Activated T-helper 1 cell treated with Interleukin-2 at 50 U/mL for 16 hours (primary cell): ENCODE measurements at places on chromosomes 5 and 9.

DNA sequence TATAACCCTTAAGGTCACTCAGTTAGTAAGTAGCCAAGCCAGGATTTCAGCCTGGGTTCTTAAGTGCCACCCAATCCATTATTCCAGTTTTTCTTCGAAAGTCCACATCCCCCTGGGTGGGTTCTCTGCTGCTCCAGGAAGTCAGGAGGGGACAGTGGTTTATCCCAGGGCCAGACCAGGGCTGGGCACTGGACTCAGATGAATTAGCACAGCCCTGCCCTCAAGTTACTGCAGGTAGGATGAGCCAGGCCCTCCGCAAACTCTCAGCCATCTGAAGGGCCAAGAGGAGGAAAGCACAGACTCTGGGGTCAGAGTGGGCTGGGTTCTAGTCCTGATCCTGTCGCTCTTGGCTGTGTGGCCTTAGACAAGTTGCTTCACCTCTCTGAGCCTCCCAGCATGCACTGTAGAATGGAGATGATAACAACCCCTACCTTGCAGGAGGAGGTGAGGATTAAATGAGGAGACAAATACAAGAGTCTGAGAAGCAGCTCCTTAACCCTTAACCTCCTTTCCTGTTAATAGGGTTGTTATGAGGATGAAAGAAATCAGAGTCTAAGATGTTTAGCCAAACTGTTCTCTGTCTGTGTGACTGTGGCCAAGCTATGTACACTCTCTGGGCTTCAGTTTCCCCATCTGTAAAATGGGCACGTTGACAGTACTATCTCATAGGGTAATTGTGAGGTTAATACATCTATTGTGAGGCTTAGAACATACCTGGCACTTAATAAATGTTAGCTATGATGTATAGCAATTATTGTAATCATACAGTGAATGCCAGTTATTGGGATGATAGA lies 6.8 kb upstream of the NEURL1B start:
- no peak for DNase-seq

- DNase-seq: no peak
Measured at GRCh38 chr9:137759117-137759516, 118.5 kb upstream of the CACNA1B start.

DNA sequence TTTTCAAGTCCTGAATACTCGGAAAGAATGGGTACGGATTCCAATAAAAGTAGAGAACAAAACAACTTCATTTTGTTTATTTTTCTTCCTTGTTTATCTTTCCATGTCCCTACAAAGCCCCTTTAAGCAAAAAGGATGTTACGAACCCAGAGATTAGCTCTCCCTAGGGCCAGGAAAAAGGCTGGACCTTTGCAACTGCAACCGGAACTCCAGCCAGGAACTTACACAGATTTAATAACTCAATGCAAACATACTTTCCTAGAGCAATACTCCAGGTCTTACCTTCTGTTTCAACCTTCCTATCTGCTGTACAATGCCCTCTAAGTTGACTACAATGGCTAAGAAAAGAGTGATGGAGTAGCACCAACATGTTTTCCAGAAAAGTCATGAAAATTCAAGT lies 7.0 kb downstream of the DENND1A start:
- DNase-seq: no peak

DNA sequence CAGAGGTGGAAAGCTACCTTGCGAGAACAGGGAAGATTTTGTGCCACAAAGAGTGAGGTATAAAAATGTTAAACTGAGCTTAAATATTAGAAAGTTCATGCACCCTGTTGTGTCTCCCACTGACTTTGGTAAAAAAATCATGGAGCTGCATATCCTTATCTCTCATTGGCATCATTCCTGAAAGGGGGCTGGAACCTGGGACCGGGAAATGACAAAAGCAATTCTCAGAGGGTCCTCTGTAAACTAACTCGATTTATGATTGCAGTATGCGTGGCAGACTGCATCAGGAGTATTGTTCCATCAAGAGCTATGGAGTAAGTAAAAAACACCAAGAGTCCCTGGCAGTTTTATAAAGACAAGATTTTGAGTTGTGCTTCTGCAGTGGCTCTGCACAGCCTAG lies 148.8 kb downstream of the DCP2 start:
- DNase-seq: no peak

DNA sequence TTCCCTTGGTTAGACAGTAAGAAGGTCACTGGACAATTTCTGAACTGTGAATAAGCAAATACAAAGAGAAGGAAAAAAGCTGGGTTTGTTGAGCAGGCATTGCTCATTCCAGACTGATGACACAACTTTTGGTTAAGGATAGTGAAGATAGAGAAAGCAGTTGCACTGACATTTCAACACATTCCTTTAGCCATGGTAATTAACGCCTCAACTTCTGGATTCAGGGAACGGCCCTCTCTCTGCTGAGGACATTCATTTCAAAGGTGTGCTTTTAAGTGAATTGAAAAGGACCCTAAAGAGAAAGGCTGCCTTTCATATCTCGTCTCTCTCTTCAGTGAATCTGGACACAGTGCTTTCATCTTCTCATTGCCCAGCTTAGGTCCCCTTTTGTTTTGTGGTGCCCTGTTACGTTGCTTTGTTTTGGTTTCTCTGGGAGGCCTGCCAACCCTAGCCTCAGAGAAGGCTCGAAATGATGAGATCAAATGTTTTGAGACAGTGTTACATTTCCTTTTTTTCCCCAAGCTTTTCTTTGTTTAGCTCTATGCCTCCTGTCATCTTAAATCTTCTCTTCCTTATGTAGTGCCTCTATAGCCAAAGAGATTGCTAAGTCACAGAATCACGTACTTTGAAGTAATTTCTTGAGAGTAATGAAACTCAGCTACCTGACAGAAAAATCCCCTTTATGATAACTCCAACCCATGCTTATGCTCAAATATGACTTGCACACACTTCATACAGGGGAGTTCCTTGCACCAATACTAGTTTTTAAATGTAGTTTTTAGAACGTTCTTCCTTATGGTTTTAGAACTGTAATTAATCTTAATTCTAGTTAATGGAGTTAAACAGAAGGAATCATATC lies 94.4 kb upstream of the IFNE start:
- no peak for DNase-seq

DNA sequence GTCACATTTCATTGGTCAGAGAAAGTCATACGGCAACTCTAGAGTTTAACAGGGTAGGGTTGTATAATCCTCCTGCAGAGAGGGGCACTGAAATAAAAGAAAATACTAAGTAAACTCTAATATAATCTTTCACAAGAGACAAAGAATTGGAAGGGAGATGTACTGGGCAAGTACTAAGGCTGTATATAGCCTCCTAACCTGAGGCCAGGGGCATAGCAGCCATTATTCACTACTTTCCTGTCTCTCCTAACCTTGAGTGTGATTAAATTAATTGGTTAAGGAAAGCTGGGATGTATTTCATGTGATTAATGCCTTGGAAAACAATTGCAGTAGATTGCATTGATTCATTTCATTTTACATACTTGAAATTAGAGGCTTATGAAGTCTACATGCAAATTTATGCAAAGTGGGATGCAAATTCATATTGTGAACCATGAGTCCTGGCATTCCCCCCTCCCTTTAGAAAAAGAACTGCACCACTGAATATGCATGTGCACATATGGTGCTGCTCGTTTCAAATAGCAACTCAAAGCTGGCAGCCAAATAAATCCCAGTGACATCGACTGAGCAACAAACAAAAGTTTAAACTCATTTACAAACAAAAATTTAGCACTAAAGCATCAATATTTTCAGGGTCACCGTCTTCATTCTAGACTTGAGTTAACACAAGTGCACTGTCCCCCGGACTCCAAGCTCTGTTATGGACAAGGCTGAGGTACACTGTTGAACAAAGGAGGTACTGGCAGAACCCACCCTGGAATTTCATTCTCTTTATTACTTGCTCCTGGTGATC lies 70.0 kb downstream of the DMAC1 start:
- DNase-seq: no peak

DNA sequence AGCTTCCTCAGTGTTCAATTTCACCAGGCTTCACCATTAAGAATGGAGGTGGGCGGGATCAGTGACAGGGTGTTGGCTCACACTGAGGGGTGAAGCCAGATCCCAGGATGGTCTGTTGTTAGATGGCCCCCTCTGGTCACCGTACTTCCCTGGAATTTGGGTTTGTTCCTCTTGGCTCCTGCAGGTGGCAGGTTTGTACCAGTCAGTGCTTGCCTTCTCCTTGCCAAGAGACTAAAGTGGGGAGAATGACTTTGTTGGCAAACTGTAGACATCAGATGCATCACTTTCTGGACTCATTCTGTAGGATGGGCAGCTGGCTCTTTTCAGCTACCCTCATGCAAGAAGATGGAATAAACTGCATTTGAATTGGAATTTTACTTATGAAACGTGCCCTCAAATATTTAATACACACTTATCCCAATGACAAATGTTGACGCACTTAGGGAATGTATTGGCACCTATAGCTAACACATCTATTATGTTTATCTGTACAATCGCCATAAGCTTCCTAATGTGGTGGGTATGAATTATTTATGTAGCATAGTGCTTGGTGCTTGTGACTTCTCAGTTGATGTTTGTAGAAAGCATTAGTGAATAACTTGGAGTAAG lies 31.4 kb upstream of the ANKRD55 start:
- DNase-seq: no peak

DNA sequence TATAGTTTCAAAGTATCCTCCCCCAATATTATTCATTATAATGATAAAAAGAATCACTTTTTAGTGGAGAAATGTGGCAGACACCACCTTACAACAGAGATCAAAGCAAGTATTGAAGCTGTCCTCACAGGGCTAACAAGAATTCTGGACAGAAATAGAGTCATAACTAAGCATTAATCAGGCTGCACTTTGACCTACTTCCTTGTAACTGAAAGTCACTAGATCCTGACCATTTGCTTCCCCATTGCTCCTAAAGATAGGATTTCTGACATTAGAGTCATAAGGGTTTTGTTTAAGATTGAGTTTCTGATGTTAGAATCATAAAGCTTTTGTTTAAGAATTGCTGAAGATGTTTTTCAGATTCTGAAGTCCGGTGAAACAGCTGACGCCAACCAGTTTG lies 159.7 kb downstream of the ATP10B start:
- no peak for DNase-seq

DNA sequence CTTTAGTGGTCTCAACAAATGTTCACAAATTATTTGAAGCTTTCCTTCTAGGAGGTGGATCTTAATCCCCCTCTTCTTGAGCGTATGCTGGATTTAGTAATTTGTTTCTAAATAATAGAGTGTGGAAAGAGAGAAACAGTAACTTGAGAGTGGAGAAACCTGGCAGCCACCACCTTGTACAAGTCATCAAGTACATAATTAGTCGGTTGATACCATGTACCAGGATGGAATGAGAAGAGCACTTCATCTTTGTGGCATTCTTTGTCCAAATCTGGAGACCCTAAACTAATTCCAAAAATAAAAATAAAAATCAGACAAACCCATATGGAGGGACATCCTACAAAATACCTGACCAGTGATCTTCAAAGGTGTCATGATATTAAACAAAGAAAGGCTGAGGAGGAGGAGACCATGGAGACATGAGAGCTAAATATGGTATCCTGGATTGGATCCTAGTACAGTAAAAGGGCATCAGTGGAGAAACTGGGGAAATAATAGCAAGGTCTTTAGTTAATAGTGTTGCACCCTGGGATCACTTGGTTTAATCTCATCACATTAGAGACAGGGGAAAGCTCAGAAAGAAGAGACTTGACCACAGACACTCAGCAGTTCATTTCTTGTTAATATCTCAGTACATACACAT lies 147.9 kb downstream of the ASTN2 start:
- DNase-seq: no peak

- DNase-seq: no peak
Measured at GRCh38 chr5:33474931-33475499, 34.2 kb downstream of the TARS1 start.

DNA sequence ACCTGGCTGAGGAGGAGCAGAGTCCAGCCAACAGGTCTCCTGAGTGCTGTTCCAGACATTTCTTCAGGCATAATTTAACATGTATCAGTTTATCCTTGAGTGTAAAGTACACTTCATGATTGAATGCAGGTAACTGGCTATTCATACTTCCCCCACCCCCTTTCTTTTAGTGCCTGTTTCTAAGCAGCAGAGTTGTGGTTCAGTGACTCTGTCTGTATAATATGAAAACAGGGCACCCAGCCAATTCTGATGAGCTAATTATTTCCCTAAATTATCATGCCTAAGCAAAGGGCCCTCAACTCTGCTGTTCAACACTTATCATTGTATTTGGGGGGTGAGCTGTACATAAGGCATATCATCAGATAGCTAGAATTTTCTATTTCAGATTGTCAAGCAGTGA lies 51.9 kb upstream of the ZSWIM6 start:
- no peak for DNase-seq

- no peak for DNase-seq
Measured at GRCh38 chr5:56069652-56070226, 75.0 kb upstream of the IL6ST start.
